Esophagus squamous epithelium (tissue), 5 donors: ENCODE measurements at places on chromosomes 5 and 9.

DNA sequence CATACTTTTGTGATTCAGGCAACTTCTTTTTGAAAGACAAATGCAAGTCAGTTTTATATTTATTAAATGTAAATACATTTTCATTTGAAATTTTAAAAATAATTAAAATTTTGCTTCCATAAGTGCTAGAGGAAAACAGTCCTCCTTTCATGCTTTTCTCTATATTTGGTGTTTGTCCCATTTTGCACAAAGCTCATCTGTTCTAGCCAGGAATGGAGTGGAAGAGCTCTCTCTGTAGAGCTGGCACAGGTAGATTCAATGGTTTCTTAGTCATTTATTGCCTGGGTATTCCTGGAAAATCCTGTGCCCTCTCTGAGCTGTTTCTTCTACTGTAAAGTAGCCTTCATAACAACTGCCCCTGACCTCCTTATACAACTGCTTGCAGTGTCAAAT, 267.6 kb upstream of the HAPLN1 start:
- no peak for DNase-seq

DNA sequence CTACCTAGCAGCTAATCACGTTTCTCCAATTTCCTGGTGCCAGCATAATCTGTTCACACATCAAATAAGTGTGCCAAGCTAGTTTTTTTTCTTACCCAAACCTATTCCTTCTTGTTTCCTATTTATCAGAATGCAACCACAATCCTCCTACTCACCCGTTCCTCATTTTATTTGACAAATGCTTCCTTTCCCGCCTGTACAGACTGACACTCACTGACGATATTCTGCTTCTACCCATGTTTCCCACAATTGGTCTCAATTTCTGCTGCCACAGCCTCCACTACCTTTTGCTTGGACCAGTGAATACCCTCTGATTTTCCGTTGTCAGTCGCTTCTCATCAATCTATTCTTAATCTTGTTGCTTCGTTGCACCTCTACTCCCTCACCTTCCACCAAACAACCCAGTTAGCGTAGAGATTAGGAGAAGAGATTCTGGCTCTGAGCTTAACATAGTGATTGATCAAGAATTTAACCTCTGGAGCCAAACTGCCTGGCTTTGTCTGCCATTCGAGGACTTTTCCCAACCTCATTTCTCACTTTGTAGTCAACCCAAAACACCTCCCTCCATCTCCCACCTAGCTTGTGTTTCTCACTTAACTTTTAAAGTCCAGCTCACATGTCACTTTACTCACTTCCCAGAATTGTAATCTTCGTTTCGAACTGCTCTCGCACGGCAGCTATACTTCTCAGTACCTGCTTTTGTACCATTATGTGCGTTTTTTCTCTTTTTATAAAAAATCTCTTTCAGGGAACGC, 729 bp upstream of the TMEM38B start:
- no peak for DNase-seq

GRCh38 chr5:122846051-122846550, 688 bp downstream of the SNX24 start:
- no peak for DNase-seq

DNA sequence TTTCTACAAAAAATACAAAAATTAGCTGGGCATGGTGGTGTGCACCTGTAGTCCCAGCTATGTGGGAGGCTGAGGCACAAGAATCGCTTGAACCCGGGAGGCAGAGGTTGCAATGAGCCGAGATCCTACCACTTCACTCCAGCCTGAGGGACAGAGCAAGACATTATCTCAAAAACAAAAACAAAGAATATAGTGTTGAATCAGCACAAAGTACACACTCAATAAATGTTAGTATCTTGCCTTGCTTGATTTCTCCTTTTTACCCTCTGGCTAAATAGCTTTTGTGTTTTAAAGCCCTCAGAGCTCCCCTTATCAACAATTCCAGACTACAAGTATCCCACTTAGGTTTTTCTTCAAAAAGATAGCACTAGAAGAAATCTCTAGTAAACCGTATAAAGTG, 37.5 kb upstream of the CCNG1 start:
- no peak for DNase-seq

GRCh38 chr9:91814753-91815152, 135.3 kb downstream of the ROR2 start:
- DNase-seq: no peak

GRCh38 chr9:89978185-89978584, 373.4 kb downstream of the GADD45G start:
- no peak for DNase-seq

DNA sequence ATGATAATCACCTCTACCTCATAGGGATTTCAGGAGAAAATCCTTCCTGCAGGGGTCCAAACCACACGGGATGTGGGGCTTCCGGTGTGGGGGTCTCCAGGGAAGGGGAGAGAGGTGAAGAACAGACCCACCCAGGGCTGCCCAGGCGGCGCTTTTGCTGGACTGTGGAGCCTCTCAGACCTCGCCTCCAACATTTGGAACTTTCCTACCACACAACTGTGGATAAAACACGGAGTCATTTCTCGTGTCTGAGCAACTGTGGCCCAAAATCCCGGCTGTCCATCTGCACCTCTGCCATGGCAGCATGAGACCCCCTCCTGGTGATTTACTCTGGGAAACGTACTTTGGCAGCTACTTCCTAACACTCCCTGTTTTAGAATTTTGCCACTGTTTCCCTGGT, 307.8 kb upstream of the IRX4 start:
- DNase-seq: no peak

- DNase-seq: no peak
These were observed 108.0 kb upstream of the RAD23B start for GRCh38 chr9:107175041-107175440.

- no peak for DNase-seq
These were observed 744 bp downstream of the GMCL2 start for GRCh38 chr5:178186427-178186826.

GRCh38 chr5:26761446-26761845, 276.9 kb downstream of the CDH9 start:
- DNase-seq: no peak
